ENCODE measurements at places on chromosomes 1 and 21.

- no peak for DNase-seq
Measured at GRCh38 chr1:18934205-18935000, 22.1 kb downstream of the IFFO2 start.

GRCh38 chr1:207745839-207746767, 5.8 kb upstream of the CD46 start:
- no peak for DNase-seq

GRCh38 chr1:211879475-211879874, 48.9 kb upstream of the LPGAT1 start:
- DNase-seq, result no peak

GRCh38 chr1:37763791-37764413, 1.0 kb downstream of the EPHA10 start:
- no peak for DNase-seq

DNA sequence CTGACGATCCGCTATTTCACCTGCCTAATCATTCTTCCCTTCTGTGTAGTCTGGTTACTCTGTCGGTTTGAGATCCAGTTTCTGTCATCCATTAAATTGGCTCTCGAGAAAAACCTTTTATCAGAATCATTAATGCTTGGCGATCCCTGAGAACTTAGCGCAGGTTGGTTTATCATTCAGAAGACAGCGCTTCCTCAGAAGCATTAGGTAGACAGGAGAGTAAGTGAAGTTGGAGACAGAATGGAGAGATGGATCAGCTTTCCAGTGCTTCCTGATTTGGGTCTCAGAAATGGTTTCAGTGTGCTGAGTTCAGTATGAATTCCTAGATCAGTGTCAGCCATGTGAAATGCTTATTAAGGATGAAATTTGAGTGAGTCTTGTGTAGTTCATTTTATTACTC, 1.3 kb downstream of the USP1 start:
- DNase-seq, result no peak

Measured in activated T-cell treated with anti-CD3 and anti-CD28 coated beads, Interleukin-2, amount 50 U/mL, for 24 hours (primary cell).